ENCODE measurements at places on chromosomes 4 and X.
A peak's percentile ranks its signal among the peaks of the same experiment; 100 is the strongest.

- no peak for DNase-seq
Observed at GRCh38 chr4:88605736-88606135, 13.5 kb downstream of the HERC3 start.

GRCh38 chrX:46912098-46912602 is at the start of gene JADE3:
Gene JADE3 (plus strand): TSS chrX:46912421. CDS start chrX:46984895, 72,474 bp downstream.
- no peak for DNase-seq

GRCh38 chr4:139484783-139485311 is 30.9 kb downstream of the RAB33B start:
- no peak for DNase-seq

GRCh38 chr4:65437102-65437501 is 233.2 kb downstream of the EPHA5 start:
- peak; percentile 5 for DNase-seq

DNA sequence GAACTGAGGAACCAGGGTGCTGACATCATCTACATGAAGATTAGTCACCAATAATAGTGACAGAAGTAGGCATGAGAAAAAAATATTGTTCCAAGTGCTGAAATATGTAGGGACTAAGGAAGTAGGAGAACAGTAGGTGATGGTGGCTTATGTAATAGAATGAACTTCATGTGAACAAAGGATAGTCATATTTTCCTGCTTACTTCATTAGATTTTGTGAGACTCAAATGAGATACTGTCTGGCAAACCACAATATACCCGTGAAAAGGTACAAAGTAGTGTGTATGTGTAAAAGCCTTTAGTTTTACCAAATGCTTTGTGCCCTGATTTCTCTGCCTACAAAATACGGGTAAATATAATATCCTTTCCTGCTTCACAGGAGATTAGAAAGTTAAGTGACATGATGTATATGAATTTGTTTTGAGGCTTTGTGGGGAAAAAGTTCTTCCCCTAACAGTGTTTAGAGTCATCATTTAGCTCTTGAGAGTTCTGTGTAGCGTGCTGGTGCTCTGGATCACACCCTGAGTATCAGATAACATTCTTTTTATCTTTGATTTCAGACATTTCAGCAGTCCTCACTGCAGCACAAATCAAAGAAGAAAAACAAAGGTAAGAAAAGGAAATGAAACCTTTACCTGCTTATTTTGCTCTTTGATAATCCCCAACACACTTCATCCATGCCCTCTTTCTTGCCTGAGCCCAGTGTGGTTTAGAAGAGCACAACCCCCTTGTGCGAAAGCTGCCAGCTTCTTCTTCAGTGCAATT is 67.9 kb downstream of the KLHL34 start:
- DNase-seq: no peak

GRCh38 chrX:57902633-57903032 is 7.6 kb downstream of the ZXDA start:
- no peak for DNase-seq
